ENCODE measurements at places on chromosomes 1 and 21. TPM values are rescaled to one million over a fixed set of nuclear protein-coding genes. Genes with fewer than 3 reads are reported as not detected.

The SPRR2B gene
- not detected for polyA plus RNA-seq

The AKT3 gene
- 3.2 TPM for polyA plus RNA-seq

The TMIGD3 gene
- 1.1 TPM for polyA plus RNA-seq

The NPR1 gene
- polyA plus RNA-seq: 12.2 TPM

The PADI1 gene
- polyA plus RNA-seq: 0.04 TPM

GRCh38 chr1:197342044-197342565, 74.1 kb downstream of the CRB1 start:
- no peak for DNase-seq
- H3K36me3 ChIP-seq: no peaks in the 10 kb centered on the region
- H3K27ac ChIP-seq: no peak overlapping the region
- no peaks in the 10 kb centered on the region for H3K4me1 ChIP-seq
- no peak overlapping the region for H3K4me3 ChIP-seq
